ENCODE measurements at places on chromosomes 7 and 10.

DNA sequence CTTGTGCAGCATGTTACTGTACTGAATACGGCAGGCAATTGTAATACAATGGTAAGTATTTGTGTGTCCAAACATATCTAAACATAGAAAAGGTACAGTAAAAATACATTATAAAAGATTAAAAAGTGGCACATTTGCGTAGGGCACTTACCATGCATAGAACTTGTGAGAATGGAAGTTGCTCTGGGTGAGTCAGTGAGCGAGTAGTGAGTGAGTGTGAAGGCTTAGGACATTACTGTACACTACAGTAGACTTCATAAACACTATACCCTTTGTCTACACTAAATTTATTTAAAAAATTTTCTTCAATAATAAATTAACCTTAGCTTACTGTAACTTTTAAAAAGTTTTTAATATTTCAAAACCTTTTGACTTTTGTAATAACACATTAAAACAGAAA, 37.5 kb downstream of the BPGM start:
- DNase-seq, result no peak

- DNase-seq, result no peak
These were observed 43.5 kb downstream of the VWA2 start for GRCh38 chr10:114282526-114282925.

- DNase-seq, result no peak
These were observed 2.0 kb downstream of the PPP3CB start for GRCh38 chr10:73493781-73494180.

DNA sequence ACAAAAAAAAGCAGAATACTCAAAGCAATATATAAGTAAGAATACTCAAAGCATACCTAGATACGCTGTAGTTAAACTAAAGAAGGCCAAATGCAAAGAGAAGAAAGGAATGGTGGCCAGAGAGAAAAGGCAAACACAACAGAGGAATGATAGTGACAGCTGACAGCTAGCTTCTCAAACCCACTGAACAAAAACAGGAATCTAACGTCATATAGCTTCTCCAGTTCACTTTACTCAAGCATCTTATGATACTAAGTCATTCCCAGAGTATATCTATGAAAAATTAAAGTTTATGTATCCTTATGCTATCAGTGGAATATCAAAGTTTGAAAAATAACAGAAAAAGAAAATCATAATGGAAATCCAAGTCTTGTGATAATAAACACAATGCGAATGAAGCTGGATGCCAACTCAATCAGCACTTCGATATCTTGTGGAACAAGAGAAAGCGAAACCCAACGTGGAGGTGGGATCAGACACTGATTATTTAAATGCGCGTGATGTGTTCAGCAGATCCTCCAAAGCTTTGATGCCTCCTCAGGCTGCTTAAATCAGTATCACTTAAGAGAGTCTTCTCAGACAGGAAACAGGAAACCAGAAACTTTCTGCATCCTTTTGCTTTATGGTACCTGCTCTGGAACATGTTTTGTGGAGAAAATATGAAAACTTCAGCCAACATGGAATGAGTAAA, 102.8 kb downstream of the PIP4K2A start:
- no peak for DNase-seq

DNA sequence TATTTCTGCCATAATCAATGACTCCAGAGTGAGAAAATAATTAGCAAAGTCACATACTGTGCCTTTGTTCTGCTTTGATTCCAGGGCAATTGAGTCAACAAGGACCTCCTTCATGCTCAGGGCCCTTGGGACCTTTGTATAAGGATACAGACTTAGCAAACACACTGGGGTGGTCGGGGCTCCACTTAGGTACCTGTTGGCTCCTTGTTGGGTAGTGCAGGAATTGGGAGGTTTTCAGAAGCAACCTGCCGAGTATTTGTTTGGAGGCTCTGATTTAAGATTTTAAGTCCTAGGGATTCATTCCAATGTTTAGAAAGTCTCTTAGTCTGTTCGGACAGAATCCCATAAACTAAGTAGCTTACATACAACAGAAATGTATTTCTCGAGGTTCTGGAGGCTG, 3.0 kb downstream of the ADCK2 start:
- DNase-seq, result no peak
